ENCODE measurements at places on chromosomes 16 and 17.
A peak's percentile ranks its signal among the peaks of the same experiment; 100 is the strongest.

- DNase-seq, result no peak
Observed at GRCh38 chr16:73196670-73197069, 148.7 kb upstream of the ZFHX3 start.

DNA sequence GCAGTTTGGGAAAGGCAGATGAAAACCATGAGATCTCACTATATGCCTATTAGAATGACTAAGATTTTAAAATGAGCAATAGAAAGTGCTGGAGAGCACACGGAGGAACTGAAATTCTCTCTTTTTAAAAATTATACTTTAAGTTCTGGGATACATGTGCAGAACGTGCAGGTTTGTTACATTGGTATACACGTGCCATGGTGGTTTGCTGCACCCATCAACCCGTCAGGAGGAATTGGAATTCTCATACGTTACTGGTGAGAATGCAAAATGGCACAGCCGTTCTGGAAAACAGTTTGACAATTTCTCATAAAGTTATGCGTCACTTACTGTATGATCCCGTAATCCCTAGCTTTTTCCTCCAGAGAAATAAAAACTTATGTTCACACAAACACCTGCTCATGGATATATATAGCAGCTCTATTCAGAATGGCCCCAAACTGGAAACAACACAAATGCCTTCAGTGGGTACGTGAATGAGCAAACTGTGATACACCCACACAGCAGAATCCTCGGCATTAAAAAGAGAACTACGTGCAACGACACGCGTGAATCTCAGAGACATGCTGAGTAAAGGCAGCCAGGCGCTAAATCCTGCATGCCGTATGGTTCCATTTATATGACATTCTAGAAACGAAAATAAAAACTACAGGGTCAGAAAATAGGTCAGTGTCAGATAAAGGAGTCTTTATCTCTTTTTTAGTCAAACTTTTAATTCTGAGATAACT is 11.8 kb downstream of the PIK3R6 start:
- no peak for DNase-seq

GRCh38 chr17:48567209-48567608 is 10.9 kb downstream of the HOXB4 start:
- no peak for DNase-seq

DNA sequence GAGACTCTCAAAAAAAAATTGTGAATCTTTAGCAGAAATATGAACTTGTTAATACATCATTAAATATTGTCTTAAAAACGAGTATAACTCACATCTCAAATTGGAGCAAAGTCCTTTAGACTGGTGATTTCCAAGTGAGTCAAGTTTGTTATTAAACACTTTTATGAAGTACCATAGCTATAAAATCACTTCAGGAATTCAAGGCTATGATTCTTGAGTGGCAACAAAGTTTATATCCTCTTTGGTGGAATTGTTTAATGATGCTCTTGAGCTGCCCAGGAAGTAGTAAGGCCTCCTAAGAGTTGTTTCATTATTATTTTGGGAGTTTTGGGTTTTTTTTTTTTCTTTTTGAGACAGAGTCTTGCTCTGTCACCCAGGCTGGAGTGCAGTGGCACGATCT is 16.7 kb upstream of the BLMH start:
- no peak for DNase-seq

DNA sequence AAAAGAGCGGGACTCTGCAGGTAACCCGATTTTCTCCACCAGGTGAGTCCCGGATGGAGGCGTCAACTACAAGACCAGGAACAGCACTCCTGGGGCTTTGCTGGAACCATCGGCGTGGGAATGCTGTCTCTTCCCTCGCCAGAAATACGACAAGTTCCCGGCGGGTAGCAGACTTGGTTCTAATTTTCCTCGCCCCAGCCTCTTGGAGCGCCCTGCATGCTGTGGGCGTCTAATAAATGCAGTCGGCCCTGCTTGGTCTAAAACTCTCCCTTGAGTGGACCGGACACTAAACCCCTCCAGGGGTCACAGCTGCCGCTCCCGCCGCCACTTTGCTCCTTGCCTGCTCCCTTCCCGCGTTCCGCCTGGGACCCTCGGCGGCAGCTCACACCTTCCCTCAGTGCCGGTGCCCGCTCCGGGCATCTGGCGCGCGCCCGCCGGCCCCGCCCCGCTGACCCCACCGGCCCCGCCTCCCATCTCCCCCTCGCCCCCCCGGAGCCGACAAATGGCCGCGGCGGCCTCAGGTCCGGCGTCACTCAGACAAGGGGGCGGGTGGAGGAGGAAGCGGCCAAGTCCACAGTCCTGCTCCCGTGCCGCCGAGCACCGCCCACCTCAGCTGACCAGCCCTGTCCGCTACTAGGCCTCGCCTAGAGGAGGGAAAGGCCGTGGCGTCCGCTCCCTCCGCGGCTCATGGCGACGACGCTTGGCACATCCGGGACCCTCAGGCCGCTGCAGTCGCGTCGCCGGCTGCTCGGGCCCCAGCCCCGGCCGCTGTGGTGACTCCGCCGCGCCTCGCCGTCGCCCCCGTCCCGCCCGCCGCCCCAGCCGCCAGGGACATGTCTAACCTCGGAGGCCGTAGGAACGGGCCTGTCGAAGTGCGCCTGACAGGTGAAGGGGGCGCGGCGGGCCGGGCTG is 65.8 kb downstream of the KPNA2 start:
- peak; percentile 89 for DNase-seq

DNA sequence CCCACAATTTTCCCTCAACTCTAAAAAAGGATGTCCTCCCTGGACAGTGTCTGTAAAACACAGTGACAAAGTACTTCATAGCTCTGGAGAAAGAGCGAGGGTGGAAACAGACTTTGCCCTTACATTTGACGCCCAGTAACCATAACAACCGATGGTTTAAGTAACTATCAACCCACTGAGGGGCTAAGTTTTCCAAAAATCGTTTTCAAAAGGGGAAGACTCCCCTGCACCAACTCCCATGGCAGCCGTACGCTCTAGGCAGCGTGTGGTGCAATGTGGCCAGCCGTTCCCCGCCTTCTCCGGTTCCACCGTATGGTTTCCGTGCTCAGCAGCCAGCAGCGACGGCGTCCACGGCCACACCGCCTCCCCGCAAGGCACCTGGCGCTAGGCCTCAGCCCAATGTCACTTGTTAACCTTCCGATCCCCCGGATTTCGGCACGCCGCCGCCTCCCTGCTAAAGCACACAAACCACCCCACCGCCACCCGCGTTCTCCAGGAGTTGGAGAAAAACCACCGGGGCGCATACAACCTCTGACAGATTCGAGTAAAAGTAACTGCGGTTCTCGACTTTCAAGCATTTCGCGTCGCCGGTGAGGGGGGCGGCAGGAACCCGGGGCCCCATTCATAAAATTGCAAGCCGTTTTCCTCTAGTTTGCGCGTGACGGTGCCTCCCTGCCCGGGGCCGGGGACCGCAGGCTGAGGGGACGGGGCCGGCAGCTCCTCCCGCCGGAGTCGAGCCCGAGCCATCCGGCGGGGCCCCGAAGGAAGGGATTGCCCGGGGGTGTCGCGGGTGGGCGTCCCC is 661 bp downstream of the TEX2 start:
- peak; percentile 79 for DNase-seq
